ENCODE measurements at places on chromosomes 4 and X. TPM values are rescaled to one million over a fixed set of nuclear protein-coding genes. Genes with fewer than 3 reads are reported as not detected.

The IGFBP7 gene
- total RNA-seq: 256 TPM

The MAGEA1 gene
- total RNA-seq: not detected

The CT45A7 gene
- total RNA-seq: not detected

The GLRA3 gene
- not detected for total RNA-seq

The NAT8L gene
- total RNA-seq: 0.11 TPM

The ZNF157 gene
- total RNA-seq: not detected

The SASH3 gene
- total RNA-seq: not detected

The PNMA6F gene
- not detected for total RNA-seq

The KCTD8 gene
- total RNA-seq: not detected

The TEC gene
- total RNA-seq: 1.8 TPM

The GRK4 gene
- total RNA-seq: 5.1 TPM

The SOD3 gene
- 7.4 TPM for total RNA-seq

The CASP3 gene
- total RNA-seq: 48.3 TPM

The F11 gene
- not detected for total RNA-seq

The RBBP7 gene
- 109 TPM for total RNA-seq

The CENPVL2 gene
- total RNA-seq: not detected

The ARMCX5 gene
- total RNA-seq: 17.1 TPM
